ENCODE measurements at places on chromosomes 6 and 20.

DNA sequence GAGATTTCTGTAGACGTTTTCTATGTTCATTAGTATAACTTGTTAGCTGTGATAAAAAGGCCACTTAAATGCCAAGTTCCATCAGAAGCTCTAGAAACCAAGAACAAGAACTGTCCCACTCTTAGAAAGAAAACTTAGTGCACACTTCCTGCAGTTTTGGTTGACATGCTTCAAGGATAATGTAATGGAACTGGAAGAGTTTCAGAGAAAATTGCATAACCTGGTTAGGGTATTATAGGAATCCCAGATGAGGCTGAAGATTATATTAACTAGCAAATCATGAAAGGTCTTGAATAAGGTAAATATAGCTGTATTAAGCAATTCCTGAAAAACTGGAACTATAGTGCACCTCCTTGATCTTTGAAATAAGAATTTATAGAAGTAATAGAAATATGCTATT, 1.8 kb upstream of the PHACTR2 start:
- no peak for DNase-seq

DNA sequence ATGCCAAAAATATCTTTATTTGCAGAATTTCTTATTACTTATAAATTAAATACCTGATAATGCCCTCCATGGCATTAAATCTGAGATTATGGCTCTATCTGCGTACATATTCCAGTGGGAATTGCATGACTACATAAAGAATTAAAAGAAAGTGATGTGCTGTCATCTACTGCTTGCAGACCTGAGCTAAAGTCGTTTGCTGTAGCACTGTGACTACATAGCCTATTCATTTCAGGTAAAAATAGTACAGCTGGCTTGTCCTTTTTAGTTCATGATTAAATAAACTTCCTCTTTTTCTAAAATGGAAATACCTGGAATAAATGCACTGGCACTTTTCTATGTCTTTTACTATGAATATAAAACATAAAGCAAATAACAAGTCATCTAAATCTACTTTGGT, 78.1 kb downstream of the CGA start:
- DNase-seq: no peak

DNA sequence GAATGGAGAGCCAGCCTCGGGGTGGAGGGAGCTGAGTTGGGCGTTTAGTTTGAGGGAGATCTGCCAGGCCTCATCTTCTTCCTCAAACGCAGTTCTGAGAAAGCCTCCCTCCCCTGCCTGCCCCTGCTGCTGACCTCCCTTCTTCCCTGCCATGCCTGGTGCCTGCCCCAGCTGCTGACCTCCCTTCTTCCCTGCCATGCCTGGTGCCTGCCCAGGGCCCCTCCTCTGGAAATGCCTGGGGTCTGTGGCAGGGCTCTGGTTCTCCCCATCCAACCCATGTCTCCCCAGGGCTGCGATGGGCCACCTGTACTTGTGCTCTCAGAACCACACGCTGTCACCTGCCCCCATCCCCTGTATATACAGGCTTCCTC, 114.6 kb downstream of the VEGFA start:
- no peak for DNase-seq

DNA sequence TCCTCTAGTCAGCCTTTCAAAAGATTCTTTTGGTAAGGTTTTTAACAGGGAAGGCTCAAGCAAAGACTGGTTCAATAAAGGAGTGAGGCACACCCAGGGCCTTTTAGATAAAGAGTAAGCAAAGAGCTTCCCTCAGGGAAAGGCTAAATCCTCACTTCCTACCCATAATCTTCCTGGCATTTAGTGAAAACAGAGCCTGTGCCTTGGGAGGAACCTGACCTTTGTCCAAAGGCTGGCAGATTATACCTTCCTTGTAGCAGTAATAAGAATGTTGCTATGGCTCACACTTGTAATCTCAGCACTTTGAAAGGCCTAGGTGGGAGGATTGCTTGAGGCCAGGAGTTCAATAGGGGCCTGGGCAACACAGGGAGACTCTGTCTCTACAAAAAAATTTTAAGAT, 280.1 kb upstream of the PLCB4 start:
- DNase-seq: no peak

- DNase-seq: no peak
These were observed 648.5 kb downstream of the HTR1B start for GRCh38 chr6:76814496-76815458.

DNA sequence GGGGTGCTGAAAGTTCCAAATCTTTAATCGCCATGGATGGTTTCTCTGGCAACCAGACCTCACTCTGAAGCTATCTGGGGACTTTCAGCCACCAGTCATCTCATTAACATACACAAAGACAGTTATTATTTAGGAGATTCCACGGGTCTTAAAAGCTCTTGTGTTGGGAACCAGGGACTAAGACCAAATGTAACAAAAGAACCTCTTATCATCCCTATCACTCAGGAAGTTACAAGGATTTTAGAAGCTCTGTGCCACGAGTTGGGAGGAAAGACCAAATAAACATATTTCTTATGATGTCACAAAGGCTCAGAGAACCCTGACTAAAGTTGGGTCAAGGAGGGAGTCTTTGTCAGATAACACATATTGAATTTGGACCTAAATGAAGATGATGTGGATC, 17.7 kb downstream of the GPX6 start:
- DNase-seq: no peak

DNA sequence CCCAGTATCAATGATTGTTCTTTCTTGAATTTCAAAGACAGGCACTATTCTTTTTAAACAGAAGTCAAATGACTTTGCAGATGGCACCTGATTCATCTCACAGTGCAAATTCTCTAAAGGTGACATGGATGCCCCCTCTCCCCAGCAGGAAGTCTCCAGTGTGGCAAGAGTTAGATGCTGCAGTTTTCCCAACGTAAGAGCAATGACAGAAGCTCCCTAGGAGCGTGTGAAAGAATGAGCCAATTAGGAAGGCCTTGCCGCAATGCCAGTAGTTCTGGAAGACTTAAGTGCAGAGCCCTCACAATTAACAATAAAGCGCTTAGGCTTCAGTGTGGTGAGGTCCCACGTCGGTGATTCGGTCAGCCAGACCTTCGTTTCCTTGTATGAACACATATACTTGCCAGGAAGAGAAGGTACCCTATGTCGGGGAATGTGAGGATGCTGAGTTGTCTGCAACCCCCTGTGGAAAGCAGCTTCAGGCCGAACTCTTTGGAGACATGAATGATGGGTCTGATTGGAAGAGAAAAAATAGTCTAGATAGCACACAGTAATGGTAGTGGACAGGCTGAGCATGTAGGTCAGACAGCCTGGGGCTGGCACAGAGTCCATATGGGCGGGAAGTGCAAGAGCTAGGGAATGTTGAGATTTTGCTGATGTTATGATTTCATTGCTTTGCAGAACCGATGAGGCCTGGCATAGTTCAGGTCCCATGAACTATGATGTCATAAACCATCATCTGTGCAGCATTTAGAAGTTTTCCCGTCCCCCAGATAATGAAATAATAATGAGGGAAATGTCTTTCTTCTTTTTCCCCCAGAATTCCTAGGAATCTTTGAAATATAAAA, 132.6 kb downstream of the PHACTR1 start:
- no peak for DNase-seq

- DNase-seq: no peak
These were observed 113.9 kb downstream of the SGK1 start for GRCh38 chr6:134204031-134204430.

GRCh38 chr6:37313723-37314486, 39.9 kb upstream of the RNF8 start:
- DNase-seq: no peak

- no peak for DNase-seq
These were observed 205.3 kb downstream of the TBXT start for GRCh38 chr6:165962366-165962765.

- DNase-seq: no peak
These were observed 18.7 kb upstream of the SFT2D1 start for GRCh38 chr6:166361077-166361429.

- DNase-seq: no peak
These were observed 89.0 kb upstream of the TOP1 start for GRCh38 chr20:40939667-40940066.

- DNase-seq: no peak
These were observed 1.4 kb downstream of the MPC1 start for GRCh38 chr6:166381381-166381732.

- no peak for DNase-seq
These were observed 11.5 kb upstream of the MEP1A start for GRCh38 chr6:46781478-46782378.

- DNase-seq: peak; percentile 72
These were observed 559 bp downstream of the APMAP start for GRCh38 chr20:24991897-24992486.

DNA sequence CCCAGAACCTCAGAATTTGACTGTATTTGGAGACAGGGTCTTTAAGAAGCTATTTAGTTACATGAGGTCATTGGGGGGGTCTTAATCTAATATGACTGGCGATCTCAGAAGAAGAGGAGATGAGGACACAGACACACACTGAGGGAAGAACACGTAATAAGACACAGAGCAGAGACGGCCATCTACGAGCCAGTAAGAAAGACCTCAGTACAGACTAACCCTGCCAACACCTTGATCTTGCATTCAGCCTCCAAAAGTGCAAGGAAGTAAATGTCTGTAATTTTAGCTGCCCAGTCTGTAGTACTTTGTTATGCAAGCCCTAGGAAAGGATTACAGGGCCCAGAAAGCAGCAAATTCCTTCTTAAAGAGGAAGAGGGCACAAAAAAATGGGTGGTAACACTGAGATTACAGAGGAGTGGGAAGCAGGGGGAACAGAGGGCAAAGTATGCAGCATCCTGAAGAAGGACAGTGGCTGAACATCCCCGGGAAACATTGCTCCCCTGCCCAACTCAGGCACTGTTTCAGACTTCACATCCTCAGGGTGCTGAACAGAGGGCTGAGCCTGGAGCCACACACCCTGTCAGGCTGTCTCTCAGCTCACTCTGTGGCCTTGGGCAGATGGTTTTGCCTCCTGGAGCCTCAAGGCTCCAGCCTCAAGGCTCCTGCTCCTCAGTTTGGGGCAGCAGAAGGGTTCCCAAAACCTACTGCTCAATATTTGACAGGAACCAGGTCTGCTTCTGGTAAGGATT, 27.9 kb upstream of the SIRPG start:
- no peak for DNase-seq

GRCh38 chr20:24206995-24207394, 218.4 kb upstream of the GGTLC1 start:
- no peak for DNase-seq

DNA sequence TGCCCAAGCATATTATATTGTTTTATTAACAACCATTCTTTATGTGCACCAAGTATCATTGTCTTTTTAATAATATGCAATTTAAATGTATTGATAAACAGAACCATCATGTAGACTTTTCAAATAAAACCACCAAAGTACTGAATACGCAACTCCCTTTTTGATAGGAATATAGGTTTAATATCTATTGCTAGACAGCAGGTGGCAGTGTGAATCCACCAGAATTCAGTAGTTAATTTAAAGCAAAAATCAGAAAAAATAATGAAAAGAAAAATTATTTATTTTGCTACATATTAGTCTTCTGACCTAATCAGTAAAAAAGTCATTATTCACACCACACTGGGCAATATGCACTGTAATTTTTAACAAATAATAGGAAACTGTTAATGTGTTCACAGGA, 143.7 kb downstream of the KLHL32 start:
- DNase-seq: no peak

DNA sequence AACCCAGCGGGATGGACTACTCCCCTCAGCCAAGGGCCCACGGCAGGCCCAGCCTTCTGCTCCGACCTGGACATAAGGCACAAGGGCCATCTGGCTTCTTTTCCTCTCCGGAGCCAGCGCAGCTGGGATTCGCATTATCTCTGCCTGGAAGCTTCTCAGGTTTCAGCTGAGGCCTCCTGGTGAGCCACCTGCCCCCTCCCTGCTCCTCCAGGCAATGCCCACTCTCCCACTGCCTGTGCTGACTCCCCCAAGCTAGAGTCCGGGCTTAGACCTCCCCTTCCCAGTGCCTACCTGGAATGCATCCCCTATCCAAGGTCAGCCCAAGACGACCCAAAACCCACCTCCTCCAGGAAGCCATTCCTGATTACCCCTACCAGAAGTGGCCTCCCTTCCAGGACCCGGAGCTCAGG, 60.7 kb downstream of the EZR start:
- DNase-seq: peak; percentile 64

- DNase-seq: no peak
These were observed 150.1 kb downstream of the DHX35 start for GRCh38 chr20:39112178-39112743.

- no peak for DNase-seq
These were observed 141.1 kb downstream of the CEP57L1 start for GRCh38 chr6:109236115-109237076.
